ENCODE measurements at places on chromosomes 6 and 20.

- DNase-seq, result peak; percentile 98
These were observed 28.2 kb upstream of the ZFAND3 start for GRCh38 chr6:37791156-37791919.

- DNase-seq, result no peak
These were observed 503.2 kb upstream of the ID4 start for GRCh38 chr6:19333936-19334335.

GRCh38 chr6:19319005-19319404 lies 518.2 kb upstream of the ID4 start:
- no peak for DNase-seq

GRCh38 chr6:131955876-131956275 lies 4.7 kb upstream of the CCN2 start:
- no peak for DNase-seq

GRCh38 chr20:57653546-57653900 lies 33.3 kb upstream of the ZBP1 start:
- no peak for DNase-seq

DNA sequence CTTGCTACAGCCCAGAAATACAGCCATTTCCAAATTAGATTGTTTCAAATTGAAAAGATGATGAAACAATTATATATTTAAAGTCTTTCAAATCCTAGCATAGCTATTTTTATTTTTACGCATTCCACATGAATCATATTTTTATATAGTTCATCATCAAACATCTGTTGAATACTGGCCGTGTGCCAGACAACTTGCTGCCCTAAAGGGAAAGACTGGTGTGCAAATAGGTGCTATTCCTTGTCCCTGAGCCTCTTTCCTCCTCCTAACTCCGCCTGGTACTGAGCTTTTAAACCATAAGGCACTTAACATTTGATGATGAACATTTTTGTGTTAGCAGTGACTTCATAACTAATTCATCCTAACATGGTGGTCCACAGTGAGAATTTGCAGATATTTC lies 18.7 kb upstream of the PLCG1 start:
- DNase-seq, result no peak

- no peak for DNase-seq
These were observed 707 bp downstream of the MAN1A1 start for GRCh38 chr6:119348748-119349360.

DNA sequence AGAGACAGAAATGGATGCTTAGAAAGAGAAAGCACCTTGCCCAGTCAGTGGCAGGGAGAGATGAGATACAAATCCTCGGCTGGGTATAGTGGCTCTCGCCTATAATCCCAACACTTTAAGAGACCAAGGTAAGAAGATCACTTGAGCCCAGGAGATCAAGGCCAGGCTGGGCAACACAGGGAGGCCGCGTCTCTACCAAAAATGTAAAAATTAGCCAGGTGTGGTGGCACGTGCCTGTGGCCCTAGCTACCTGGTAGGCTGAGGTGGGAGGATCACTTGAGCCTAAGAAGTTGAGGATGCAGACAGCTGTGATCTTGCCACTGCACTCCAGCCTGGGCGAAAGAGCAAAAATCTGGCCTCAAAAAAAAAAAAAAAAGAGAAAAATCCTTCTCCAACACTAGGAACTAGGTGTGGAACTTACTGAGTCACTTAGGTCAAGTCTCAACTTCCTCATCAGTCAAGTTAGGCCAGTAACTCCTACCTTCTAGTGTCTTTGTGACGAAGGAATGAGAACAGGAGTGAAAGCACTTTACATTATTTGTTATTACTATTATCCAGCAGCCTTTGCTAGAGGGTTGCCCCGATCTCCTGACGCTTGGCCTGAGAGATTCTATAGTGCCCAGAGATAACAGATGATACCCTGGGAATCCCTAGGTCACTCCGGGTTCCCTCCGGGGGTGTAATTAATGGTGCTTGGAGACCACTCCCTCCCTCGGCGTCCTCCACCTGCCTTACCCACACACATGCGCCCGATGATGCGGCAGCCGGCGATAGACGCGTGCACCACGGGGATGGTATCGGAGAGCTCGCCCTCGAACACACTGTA lies 918 bp downstream of the EIF6 start:
- no peak for DNase-seq

DNA sequence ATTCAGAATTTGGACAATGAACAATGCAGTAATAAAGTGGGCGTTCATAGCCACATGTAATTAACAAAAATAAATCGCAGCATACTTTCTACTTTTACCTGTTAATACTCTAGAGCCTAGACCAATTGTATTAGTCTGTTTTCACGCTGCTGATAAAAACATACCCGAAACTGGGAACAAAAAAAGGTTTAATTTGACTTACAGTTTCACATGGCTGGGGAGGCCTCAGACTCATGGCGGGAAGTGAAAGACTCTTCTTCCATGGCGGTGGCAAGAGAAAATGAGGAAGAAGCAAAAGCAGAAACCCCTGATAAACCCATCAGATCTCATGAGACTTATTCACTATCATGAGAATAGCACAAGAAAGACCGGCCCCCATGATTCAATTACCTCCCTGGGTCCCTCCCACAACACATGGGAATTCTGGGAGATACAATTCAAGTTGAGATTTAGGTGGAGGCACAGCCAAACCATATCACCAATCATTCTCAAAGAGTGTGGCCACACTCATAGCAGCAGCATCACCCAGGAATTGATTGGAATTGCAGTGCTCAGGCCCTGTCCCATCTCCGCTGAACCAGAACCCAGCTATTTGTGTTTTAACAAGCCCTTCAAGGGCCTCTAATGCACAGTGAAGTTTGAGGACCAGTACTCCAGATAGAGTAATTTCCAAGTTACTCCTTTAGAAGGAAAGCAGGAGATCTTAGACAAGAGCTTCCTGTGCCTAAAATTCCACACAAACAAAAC lies 650.0 kb downstream of the KIF16B start:
- DNase-seq, result no peak

DNA sequence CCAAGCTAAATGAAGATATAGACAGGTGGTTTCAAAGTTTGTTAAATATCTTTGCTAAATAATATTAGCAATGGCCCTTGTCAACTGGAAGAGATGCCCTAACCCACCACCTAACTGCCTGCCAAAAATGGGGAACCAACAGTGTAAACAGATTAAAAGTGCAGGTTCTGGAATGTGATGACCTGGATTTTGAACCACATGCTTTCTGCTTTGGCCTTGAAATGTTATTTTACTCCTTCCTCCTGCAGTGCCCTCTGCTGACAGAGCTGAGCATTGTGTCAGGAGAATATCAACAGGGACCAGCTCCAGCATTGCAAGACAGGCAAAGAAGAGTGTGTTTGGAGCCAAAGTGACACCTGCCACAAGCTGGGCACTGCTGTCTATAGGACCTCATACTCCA lies 226.6 kb downstream of the MYLK4 start:
- DNase-seq, result no peak

- DNase-seq, result no peak
These were observed 56.4 kb upstream of the TNFAIP3 start for GRCh38 chr6:137810554-137811120.

GRCh38 chr6:37061157-37061804 lies 55.8 kb downstream of the FGD2 start:
- no peak for DNase-seq

GRCh38 chr20:45211569-45212474 lies 5.0 kb downstream of the SEMG1 start:
- DNase-seq, result no peak

DNA sequence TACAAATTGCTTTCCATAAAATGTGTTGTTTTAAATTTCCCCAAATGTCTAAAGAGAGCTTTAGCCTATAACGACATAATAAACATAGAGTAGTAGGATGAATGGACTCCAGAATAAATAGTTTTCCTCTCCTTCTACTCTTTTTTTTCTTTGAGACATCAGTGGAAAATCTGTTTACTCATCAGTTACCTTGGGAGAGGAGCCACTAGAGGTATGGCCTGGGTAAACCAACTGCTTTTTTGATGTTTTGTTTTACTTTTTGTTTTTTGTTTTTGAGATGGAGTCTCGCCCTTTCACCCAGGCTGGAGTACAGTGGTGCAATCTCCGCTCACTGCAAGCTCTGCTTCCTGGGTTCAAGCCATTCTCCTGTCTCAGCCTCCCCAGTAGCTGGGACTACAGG lies 8.3 kb upstream of the TGM3 start:
- no peak for DNase-seq

- DNase-seq, result no peak
These were observed 13.7 kb downstream of the PSMB9 start for GRCh38 chr6:32867554-32868256.

- no peak for DNase-seq
These were observed 770 bp downstream of the KIF3B start for GRCh38 chr20:32278199-32278643.

- no peak for DNase-seq
These were observed 23.6 kb downstream of the LRP11 start for GRCh38 chr6:149840345-149841075.

- no peak for DNase-seq
These were observed 100.9 kb downstream of the JAG1 start for GRCh38 chr20:10572853-10573252.

DNA sequence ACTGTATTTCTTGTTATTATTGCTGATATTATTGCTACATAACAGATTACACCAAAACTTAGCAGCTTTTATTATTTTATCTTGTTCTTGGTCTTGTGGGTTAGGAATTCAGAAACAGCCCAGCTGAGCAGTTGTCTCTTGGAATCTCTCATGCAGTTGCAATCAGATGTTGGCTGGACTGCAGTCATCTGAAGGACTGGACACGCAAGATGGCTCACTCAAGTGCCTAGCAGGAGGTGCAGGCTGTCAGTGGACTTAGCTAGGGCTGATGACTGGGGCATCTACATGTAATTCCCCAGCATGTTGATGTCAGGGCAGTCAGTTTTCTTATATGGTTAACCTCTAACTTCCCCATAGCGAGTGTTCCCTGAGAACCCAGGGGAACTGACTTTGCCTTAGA lies 128.6 kb upstream of the PLCB4 start:
- DNase-seq, result no peak

DNA sequence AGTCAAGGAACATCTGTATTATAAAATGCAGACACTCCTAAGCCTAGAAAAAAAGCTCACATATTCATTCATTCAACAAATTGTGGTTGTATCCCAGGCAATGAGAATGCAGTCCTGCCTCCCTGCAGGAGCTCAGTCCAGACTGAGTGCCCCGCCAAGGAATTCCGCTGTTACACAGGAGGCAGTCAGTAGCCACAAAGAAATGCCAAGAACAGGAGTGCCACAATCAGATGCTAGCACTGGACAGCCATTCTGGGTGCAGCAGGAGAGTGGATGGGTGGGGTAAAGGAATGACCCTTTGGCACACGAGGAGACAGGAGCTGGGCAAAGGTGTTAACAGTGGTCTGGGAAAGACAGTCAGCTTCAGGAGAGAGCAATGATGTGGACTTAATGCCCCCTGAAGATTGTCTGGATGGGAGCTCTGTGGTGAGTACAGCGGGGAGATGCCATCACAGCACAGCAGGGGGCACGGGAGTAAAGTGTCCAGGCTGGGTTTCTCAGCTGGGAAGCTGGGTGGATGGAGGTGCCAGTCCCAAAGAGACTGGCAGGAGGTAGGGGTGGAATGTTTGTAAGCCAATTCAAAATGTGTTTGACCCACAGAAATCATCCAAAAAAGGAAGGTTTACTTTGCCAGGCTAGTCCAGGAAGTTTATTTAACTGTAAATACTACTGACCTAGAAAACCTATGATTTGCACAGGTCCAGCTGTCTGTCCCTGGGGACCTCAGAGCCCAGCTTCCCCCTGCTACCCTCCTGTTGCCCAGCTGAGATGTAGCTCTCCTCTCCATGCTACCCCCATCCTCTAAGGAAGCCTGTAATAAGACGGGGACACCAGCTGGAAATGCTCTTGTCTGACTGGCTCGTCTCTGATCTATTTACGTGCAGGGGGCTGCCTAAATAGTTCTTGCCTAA lies 84.1 kb downstream of the SLC23A2 start:
- DNase-seq, result no peak

- DNase-seq, result no peak
These were observed 43.5 kb downstream of the PANK2 start for GRCh38 chr20:3932681-3933080.

- no peak for DNase-seq
These were observed 27.6 kb downstream of the MLIP start for GRCh38 chr6:54138795-54139194.

- no peak for DNase-seq
These were observed 27.7 kb downstream of the DSE start for GRCh38 chr6:116398316-116399010.

- DNase-seq, result peak; percentile 12
These were observed 4.2 kb upstream of the ZDHHC14 start for GRCh38 chr6:157376706-157377230.

- DNase-seq, result no peak
These were observed at the start of gene PPP1R18 for GRCh38 chr6:30686009-30686907. Gene PPP1R18 (minus strand): TSS chr6:30686645. CDS start chr6:30686018, 627 bp downstream.

GRCh38 chr6:15458021-15458459 lies 204.8 kb downstream of the DTNBP1 start:
- DNase-seq, result no peak

- DNase-seq, result no peak
These were observed 43.6 kb downstream of the RGS17 start for GRCh38 chr6:153087436-153087835.

- no peak for DNase-seq
These were observed 25.3 kb downstream of the SNX5 start for GRCh38 chr20:17943343-17943742.

DNA sequence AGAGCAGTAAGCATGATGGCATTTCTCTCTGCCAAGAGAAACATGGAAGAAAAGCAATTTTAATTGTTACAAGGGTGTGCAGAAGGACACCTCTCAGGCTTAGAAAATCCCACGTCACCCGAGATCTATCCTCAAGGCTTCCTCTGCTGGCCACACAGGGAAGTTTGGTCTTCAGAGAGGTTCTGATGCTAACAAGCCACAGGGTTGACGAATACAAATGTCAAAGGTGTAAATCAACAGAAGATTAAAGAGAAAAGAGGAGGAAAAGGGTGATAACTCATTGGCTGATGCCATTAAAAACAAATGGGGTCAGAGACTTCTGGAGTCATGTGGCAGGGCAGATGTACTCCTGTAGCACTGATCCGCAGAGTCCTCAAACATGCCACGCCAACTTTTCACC lies 33.6 kb upstream of the SPDEF start:
- no peak for DNase-seq

- DNase-seq, result peak; percentile 93
These were observed 100.6 kb downstream of the KCNB1 start for GRCh38 chr20:49381558-49382493.

- no peak for DNase-seq
These were observed 9.7 kb upstream of the THBS2 start for GRCh38 chr6:169263374-169263773.

GRCh38 chr6:48996461-48997119 lies 466.5 kb downstream of the MMUT start:
- DNase-seq, result no peak

- no peak for DNase-seq
These were observed 10.9 kb upstream of the LPIN3 start for GRCh38 chr20:41329435-41330342.
